ENCODE measurements at places on chromosomes 2 and 18. TPM values are rescaled to one million over a fixed set of nuclear protein-coding genes. Genes with fewer than 3 reads are reported as not detected.
A peak's percentile ranks its signal among the peaks of the same experiment; 100 is the strongest.

The NEU4 gene
- not detected for total RNA-seq

The CFC1 gene
- total RNA-seq, result not detected

The PROC gene
- total RNA-seq, result not detected

The RBM43 gene
- 23.7 TPM for total RNA-seq

The IAH1 gene
- 55.6 TPM for total RNA-seq

The SCG2 gene
- total RNA-seq, result 0.80 TPM

DNA sequence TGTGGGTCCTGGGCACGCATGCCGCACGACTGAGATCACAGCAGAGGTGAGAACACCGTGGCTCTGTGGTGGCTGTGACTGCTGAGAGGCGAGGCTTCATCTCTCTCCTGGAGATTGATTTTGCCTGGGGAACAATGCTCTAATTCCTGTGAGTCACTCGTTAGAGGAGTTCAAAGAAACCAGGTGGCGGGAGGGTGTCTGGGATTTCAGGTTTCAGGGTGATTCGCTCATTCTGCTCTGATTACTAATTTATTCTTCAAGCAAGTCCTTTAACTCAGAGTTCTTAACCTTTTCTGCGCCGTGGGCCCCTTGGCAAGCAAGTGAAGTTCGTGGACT, 56.3 kb downstream of the GLI2 start:
- no peak for DNase-seq

- peak; percentile 23 for DNase-seq
Observed at GRCh38 chr2:240179186-240179815, 38.8 kb upstream of the OTOS start.

DNA sequence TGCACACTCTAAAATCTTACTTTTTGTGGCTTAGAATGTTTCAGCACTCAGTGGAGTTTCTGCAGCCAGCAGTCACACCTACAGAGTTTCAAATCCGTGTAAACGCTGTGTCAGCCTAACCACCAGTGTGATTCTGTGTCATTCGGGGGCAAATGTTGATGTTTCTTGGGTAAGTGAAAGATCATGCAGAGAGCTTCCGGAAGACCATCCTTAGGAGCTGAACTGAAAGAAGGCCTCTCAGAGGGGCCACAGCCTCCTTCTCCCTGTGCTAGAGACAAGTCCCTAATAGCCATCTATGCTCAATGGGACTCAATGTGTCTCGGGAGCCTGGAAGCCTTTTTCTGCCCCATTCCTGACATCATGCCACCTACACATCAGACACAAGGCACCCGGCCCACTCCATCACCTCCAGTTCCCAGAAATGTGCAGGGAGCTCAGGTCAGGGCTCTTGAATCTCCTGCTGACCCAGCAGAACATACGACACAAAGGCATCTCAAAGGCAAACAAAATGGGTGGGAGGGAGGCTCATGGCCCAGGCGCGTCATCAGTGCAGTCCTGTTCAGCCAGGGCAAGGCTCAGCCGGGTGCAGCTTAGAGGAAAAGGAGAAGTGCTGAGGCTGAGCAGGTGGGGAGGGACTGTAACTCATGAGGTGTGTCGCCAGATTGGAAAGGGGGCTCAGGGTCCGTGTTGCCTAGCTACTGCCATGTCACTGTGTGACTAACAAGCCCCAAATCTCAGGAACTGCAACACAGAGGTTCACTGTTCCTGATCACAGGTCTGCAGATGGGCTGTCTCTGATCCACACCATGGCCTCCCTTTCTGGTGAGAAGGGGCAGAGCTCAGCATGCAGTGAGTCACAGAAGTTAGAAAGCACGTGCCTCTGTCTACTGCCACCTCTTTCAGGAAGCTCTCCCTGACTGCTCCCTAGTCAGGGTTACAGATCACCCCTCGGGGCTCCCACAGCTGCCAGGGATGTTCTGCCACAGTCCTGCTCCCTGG, 82.0 kb downstream of the SMAD7 start:
- DNase-seq, result no peak

GRCh38 chr2:173216051-173216450, 138.6 kb upstream of the CDCA7 start:
- DNase-seq, result no peak

DNA sequence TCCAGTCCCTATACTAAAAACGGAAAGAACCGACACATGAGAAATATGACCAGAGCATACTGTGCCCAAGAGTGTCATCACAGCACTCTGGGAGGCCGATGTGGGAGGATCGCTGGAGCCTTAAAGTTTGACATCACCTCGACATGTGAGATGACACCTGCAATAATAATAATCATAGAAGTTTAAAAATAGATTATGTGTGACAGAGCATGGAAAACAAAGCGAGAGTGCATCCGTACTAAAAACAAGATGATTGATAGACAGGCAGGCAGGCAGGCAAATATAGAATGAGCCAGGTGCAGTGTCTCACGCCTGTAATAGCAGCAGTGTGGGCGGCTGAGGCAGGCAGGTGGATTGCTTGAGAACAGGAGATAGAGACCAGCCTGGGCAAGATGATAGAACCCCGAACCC, 114.8 kb upstream of the ANKRD30BL start:
- DNase-seq, result no peak

- no peak for DNase-seq
Observed at GRCh38 chr2:64504774-64505720, 19.1 kb upstream of the AFTPH start.
